NCI-H82 (cell line): ENCODE measurements at places on chromosomes 6 and 20.

DNA sequence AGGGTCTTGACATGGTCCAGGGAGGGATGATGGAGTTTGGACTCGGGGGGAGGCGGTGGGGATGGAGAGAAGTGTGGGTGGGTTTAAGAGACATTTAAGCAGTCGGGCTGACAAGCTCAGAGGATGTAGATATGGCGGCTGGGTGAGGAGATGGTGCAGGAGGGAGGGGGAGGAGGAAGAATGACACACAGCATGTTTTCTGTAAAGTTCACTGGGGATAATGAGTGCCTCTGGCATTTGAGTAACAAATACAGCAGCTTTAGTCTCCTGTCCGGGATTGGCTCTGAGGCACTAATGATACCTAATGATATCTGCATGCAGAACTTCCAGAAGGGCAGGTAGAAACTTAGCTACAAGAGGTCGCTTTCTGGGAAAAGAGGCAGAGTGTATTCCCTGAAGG, 107.8 kb downstream of the DHX35 start:
- DNase-seq, result no peak

GRCh38 chr6:70672549-70672948, 4.9 kb downstream of the SMAP1 start:
- no peak for DNase-seq

- no peak for DNase-seq
Measured at GRCh38 chr6:43014434-43014909, 423 bp downstream of the KLHDC3 start.

DNA sequence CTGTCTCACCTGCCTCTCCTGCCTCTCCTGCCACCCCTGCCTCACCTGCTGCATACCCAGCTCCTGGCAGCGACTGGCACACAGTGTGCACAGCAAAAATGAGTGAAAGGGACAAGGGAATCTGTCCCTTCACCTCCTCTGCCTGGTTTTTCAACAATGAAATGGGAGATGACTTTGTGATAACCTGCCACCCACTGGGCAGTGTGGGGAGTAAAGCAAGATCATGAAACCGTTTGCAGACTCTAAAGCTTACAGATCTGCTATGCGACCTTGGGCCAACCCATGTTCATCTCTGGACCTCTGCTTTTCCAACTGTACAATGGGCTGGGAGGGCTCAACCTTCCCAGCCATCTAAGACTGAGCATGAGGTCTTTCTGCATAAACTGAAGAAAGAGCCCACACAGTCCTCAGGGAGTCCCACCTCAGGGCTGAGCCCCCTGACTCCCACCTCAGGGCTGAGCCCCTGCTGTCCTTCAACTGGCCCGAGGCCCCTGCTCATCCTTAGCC, 81.1 kb downstream of the RIPOR3 start:
- peak; percentile 28 for DNase-seq

DNA sequence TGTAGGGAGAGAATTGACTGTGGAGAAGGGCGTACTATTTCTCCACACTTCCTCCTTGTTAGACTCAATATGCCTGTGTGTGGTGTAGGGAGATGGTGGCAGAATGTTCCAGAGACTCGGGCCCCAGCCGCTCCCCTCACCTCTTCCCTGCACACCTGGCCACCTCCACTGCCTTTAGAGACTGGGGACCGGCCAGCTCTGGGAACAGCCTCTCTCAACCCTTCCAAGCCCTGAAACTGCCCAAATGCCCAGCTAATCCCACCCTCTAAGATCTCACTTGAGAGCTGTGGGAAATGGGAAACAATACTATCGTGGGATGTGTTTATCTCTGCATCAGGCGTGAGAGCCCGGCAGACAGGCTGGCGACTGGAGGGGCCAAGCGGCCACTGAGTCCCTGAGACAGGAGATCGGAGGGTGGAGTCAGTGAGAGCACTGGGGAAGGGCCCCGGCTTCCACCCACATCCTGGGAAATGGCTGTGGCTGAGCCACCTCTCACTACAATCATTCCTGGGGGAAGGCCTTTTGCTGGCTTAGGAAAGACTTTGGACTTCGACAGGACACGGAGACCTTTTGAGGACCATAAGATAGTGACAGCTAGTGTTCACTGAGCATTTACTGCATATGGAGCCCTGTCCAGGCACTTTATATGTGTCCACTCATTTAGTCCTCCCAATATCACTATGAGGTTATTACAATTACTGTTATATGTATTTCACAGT, 31.0 kb upstream of the MRPS18A start:
- DNase-seq, result no peak

DNA sequence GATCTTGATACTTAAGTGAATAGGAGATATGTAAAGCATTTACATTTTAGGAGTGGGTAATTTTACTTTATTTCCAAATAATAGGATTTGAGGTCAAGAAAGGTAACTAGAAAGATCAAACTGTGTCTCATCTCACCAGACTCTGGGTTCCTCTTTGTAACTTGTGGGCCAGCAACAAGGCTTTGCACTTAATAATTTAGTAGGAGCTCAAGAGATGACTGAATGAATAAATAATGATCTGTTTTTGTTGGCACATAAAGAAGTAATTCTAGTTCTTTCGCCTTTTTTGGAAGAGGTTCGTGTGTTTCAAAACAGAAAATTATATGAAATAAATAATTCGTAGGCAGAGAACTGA, 67.4 kb upstream of the FABP7 start:
- no peak for DNase-seq

DNA sequence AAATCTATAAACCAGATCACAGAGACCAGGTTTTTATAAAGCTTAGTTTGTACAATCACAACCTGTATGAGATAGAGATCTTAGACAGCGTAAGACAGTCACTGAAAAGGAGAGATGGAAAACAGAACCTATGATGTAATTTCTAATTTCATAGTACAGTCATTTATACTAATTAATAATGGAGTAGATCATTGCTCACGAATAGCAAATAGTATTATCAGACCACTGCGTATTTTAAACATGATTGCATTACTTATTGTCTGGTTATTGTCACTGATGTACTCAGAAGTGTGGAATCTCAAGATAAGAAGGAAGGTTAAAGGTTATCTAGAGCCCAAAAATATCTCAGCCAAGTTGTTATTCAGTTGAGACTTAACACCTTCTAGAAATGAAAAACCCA, 115.6 kb downstream of the KHDC1L start:
- DNase-seq, result no peak

DNA sequence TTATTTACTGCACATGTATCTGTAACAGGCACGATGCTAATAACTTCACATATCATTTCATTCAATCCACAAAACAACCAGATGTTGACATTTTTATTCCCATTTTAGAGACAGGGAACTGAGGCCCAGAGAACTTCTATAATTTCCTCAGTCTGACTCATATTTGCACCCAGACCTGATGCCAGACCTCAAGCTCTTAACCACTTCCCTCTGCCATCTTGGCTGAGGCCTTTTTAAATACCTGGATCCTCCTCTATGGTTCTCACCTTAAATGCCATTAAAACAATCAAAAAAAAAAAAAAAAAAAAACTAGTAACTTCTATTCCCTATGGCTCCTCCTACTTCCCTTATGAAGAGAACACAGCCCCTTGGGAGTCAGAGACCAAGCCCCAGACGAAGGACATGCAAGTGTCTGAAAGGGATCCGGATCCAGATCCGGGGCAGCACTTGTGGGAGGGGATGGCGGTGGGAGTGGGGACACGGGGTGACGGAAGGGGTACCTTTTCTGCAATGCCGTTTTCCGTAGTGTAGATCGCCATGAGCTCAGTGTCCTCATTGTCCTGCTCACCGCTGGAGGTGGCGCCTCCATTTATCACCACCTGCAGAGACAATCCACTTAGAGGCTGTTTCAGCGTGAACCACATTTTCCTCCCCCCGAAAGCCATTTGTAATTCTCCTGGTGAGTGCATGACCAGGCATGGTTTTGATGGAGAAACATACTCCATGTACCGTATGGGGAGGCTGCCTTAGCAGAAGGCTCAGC, 88.7 kb downstream of the SLC23A2 start:
- no peak for DNase-seq

DNA sequence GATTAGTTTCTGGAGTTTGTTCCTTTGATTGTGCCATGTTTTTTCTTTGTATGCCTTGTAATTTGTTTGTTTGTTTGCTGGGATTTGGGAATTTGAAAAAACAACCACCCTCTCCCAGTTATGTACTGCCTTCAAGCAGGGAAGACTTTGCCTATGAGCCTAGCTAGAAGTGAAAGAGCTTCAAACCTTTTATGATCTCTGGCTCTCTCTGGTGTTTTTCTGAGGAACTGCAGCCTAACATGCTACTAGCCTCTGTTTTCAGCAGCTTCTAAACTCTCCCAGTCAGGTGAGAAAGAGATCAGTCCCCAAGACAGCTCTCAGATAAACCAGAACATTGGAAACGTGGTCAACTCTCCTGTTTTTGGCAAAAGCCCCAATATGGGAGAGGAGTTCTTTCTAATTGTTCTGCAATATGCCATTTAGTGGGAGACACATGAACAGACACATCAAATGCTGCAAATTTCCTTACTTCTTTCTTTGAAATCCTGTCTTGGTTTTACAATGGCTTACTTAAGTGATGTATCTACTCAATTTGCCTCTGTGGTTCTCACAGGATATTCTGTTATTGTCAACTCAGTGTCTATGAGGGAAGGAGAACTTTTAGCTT, 58.9 kb upstream of the SERINC1 start:
- DNase-seq, result peak; percentile 91
